ENCODE measurements at places on chromosomes 5 and 9.
A peak's percentile ranks its signal among the peaks of the same experiment; 100 is the strongest.

DNA sequence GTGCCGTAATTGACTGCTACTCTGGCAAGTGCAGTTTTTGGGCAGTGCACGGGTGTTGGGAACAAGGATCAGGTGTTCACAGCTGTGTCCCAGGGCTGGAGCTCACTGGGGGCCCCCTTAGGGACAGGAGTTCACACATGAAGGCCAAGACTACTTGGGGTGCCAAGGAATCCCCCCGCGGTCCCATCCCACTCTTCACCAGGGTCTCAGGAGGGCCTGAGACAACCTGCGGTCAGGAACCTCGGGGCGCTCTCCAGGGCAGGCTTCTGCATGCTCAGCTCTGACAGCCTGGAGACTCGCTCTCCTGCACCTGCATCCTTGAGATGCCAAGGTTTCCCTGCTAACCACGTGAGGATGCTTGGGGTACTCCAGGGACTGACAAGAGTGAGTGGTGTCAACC is 2.3 kb upstream of the MAN1B1 start:
- no peak for DNase-seq

- DNase-seq, result no peak
These were observed 26.3 kb downstream of the MSX2 start for GRCh38 chr5:174750711-174751110.

GRCh38 chr5:153798830-153799229 is 239.9 kb downstream of the FAM114A2 start:
- no peak for DNase-seq

GRCh38 chr5:73544429-73545402 is 20.7 kb downstream of the ANKRA2 start:
- DNase-seq, result no peak

- no peak for DNase-seq
These were observed 509.8 kb downstream of the EBF1 start for GRCh38 chr5:158589939-158590338.

- DNase-seq, result no peak
These were observed 14.7 kb downstream of the IGIP start for GRCh38 chr5:140140435-140140834.

DNA sequence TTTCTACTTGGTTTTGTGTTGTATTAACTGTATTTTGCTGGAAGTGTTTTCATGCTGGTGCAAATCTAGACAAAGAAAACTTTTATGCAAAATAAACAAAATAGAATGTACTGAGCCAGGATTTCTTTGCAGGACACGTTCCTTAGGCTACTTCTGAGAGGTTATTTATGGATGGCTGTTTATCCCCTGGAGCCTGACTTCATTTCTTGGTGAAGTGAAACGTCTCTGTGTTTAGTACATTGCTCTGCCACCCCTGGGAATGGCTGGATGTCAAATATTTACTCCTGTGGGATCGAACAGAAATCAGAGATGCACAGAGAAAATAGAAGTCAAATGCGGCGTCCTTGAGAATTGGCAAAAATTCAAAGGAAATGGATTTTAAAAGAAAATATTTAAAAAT is 327.1 kb upstream of the MPDZ start:
- DNase-seq, result no peak

- no peak for DNase-seq
These were observed 47.7 kb downstream of the NSUN2 start for GRCh38 chr5:6585168-6585567.

- no peak for DNase-seq
These were observed 69.2 kb downstream of the STK32A start for GRCh38 chr5:147303976-147304375.

DNA sequence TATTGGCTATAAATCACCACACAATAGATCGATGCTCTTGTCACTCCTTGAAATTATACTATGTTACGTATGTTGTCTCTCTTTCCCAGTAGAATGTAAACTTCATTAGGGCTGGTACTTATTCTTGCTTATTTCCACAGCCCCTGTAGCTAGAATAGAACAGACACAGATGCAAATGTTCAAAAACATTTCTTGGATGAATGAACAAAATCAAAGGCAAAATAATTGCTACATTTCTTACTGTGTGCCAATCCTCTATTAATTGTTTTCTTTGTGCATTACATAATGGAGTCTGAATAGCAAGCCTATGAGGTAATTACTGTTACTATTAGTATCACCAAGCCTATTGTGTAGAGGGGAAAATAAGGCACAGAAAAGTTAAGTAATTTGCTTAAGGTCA is 725 bp upstream of the OR13C2 start:
- no peak for DNase-seq

DNA sequence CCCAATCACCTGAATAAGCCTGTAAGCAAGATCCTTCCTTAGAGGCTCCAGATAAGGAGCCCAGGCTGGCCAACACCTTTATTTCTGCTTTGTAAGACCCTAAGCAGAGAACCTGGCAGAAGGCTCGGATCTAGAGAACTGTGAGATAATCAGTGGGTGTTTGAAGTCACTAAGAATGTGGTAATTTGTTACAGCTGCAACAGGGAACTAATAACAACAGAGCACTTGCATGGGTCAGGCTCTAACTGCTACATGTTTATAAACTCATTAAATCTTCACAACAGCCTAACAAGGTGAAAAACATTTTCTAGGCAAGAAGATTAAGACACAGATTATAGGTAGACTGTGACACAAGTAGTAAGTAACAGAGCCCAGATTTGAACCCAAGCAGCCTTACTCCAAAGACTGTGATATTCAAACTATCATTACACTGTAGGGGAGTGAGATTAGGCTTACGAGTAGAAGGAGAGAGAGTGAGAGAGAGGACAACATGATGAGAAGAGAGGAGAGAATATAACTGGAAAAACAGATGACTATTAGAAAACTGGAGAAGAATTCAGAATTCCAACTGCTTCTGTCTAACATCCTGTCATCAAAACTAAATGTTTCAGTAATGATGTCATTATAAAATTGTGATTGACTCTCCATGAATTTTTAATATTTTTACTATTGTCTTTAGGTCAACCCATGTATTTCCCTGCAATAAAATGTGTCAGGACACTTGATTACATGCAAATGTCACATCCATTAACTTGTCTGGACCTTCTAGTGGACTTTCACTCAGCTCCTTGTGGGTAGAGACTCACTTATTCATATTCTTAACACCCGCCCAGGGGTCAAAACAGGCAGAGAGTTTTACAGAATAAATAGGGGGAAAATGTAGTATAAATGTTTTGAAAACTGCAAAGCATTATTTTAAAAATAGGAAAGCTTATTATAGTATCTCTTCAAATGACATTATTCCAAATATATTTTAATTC is 290.9 kb upstream of the RGMB start:
- no peak for DNase-seq

- DNase-seq, result no peak
These were observed at the start of gene SLC23A1 for GRCh38 chr5:139383275-139383992. Gene SLC23A1, minus strand, starts transcription at chr5:139383297. Its CDS starts 44 bp downstream, at chr5:139383253.

DNA sequence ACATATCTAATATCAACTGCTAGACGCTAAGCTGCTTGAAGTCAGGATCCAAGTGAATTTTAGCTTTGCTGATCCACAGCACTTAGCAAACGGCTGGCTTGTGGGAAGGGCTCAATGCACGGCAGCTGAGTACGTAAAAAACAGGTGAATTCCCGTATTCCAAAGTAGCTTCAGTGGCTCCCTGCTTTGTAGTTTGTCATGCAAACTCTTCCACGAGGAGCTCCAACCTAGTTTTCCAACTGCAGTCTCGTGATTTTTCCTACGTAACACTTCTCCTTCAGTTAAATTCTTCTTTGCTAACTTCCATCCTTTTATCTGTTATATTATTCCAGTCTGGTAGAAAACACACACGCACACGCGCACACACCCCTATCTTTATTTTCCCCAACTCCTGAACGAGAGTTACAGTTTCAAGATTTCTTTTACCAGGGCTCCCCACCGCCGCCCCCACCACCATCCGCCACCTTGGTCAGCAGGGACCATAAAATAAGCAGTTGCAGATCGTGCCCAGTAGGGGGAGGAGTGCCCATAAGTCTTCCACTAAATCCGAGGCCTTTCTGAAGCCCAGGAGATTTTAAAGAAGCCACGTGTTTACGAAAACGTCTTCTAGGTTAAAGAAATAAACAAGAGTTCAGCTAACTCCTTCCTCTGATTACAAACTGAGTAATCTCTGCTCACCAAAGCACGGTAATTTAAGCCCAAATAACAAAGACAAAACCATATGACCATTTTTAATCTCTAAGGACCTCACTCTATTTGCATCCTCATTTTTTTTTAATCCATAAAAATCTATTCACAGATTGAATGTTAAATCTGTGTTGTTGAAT is 34.8 kb upstream of the TRIO start:
- DNase-seq, result peak; percentile 8

DNA sequence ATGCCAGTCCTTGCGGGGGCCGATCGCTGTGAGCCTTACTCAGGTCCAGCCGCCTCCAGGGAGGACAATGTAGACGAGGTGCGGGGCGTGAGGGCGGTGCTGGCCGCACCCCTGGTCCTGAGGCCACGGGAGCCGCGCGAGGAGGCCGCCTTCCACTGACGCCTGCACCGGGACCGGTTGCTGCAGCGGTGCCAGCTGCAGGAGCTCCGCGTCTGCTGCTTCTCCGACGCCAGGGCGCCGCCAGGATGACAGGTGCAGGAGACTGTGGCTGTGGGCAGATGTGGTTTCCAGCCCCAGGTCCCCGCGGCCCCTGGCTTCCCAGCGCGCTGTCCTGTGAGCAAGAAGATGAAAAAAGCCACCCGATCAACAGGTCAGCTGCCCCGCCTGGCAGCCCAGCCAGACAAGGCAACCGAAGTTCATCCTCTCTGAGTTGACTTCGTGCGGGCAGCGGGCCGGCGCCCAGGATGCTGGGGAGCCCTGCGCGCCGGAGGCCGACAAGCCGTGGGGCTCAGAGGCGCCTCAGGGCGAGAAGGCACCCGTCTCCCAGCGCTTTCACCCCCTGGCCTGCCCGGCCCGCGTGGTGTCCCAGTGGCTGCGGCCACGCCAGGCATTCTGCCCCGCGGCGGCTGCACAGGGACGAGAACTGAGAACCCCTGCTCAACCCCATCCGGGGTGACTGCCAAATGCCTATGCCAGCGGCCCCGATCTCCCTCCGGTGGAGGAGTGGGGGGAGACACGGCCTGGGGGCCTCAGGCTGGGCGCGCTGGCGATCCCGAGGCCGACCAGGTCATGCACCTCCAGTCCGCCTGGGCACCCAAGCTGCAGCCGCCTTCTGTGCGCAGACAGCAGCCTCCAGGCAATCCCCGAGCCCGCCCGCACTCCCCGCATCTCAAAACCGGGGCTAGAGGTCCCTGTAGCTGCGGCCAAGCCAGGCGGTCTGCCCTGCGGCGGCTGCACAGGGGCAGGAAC is 43.4 kb upstream of the BICD2 start:
- DNase-seq, result no peak

GRCh38 chr5:140258016-140258415 is 44.9 kb downstream of the PFDN1 start:
- DNase-seq, result no peak

DNA sequence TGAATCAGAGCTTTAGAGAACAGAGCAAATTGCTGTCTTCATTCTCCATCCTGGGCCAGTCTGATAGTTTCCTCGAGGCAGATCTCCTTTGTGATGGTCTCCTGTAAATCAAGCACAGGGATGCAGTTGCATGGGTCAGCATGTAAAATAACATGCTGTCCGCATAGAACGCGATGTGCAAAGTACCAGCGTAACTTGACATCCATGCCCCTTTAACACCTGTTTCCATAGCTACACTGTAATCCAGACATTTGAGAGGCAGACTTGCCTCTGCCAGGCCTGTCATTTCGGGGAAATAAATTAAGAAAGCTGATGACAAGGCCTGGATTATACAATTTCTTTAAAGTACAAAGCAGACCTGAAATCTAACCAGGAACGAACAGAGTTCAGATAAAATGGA is 413.5 kb downstream of the TLE4 start:
- DNase-seq, result no peak

- DNase-seq, result no peak
These were observed 115.5 kb downstream of the CARTPT start for GRCh38 chr5:71834601-71835000.

GRCh38 chr5:93589152-93589828 is 6.3 kb downstream of the NR2F1 start:
- no peak for DNase-seq

GRCh38 chr9:129490583-129491486 is 130.1 kb downstream of the C9orf50 start:
- DNase-seq, result no peak

- no peak for DNase-seq
These were observed 485.7 kb upstream of the EDIL3 start for GRCh38 chr5:84870369-84870768.

GRCh38 chr5:123916345-123917121 is 404.6 kb downstream of the CSNK1G3 start:
- no peak for DNase-seq

DNA sequence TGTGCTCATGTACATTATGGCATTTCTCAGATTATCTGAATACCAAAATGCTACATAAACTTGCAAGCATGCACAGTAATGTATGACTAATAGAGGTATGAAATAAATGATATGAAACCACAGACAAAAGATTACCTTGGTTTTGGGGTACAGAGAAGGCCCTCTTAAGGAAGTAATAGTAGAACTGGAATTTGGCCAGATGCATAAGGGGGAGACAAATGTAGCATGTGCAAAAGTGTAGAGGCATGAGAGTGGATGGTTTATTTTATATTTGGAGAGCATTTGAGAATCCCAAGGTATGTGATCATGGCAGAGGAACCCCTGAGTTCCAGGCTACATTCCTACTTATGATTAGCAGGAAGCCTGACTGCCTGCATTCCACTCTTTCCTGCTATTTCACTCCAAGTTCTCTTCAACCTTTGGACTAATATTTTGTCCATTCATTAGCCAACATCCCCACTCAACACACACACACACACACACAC is 74.2 kb downstream of the MAMDC2 start:
- no peak for DNase-seq

GRCh38 chr9:70911791-70912190 is 209.6 kb downstream of the TRPM3 start:
- DNase-seq, result no peak

DNA sequence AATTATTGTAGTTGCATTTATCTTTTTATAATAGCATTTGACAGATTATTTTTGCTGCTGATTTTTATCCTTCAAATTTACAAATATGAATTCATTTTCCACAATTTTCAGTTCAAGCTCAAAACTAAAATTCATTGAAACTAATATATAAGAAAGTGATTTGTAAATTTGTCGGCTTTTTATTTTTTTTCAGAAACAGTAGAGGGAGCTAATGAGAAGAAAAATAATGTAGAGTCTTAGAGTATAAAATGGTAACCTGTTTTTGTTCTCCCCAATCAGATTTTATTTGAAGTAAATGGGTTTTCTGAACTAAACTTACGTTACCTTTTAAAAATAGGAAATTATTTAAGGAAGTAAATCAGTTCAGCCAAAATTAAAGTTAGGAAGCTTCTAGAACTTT is 19.2 kb downstream of the PRRC1 start:
- DNase-seq, result no peak
